ENCODE measurements at places on chromosomes 6 and 20. TPM values are rescaled to one million over a fixed set of nuclear protein-coding genes. Genes with fewer than 3 reads are reported as not detected.

Gene GSTA2
- 0.68 TPM for polyA plus RNA-seq

Gene GPR63
- polyA plus RNA-seq = 0.46 TPM

Gene KHDC1
- 4.1 TPM for polyA plus RNA-seq

Gene FGD2
- polyA plus RNA-seq = 22.1 TPM

Gene TMEM239
- polyA plus RNA-seq = under 0.01 TPM
